Activated T-cell treated with anti-CD3 and anti-CD28 coated beads, Interleukin-2, amount 50 U/mL, for 48 hours (primary cell): ENCODE measurements at places on chromosomes 3 and 15.

DNA sequence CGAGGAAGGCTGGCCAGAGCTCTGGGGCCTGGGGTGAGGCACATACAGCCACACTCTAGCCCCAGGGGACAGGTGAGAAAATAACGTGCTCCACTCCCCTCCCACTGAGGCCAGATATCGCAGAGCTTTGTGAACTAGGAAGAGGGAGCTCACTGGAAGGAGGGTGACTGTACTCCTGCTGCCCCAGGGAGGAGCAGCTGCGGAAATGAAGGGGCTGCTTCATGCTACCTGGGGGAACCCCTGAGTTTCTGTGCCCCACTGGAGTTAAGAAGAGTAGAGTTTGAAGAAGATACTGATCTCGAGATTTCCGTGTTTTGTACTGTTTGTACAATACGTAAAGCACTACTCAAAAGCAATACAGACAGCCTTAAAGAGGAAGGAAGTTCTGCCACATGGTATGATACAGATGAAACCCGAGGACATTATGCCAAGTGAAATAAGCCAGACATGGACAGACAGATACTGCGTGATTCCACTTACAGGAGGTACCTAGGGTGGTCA, 44.6 kb downstream of the CMTM6 start:
- peak; percentile 56 for DNase-seq

DNA sequence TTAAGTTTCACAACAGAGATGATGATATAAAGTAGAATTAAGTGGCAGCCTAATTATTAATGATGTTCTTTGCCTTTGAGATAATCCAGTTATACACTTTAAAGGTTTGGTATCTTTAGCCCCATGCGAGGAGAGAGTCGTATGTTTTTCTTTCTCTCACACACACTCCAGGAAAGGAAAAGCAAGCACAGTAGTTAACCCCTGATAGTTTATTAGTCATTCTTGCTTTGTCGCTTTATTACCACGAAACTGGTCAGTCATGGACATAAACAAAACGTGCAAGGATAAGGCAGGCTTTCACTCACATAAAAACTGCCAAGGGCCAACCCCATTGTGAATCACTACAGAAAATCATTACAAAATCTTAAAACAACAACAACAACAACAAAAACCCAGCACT, 866.9 kb downstream of the FHIT start:
- DNase-seq: no peak

DNA sequence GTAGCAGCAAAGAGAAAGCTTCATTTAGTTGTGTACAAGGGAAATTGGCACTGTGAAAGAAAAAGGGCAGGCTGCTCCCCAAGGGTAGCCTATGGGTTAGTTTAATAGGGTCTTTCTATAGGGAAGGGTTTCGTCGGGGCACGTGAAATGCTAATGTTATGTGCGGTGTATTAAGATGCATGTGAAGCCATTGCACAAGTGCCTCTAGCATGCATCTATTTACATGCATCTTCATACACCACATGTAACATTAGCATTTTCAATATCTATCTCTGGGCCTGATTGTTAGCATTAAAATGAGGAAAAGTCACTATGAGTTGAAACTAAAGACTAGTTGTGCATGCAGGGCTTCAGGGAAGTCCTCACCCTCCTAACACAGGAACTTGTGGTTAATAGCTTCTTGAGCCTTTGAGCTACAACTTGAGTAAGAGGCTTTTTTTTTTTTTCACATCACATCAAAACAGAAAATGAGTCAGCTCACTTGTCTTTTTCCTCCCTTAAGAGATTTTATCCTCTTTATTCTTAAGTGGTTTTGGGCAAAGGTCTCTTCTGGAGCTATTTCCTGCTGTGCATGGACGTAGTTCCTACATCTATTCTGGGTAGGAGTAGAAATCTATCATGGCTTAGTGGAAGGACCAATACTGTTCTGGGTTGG, 613.4 kb downstream of the ZPLD1 start:
- DNase-seq: no peak

- no peak for DNase-seq
These were observed 48.0 kb downstream of the RASGRP1 start for GRCh38 chr15:38516626-38517025.

GRCh38 chr15:99230867-99231266, 18.5 kb downstream of the TTC23 start:
- DNase-seq: no peak
